Stimulated activated CD4-positive, alpha-beta T cell treated with anti-CD3 and anti-CD28 coated beads, Interleukin-4, amount 100 ng/mL, for 4 hours (primary cell): ENCODE measurements at places on chromosomes 4 and X.

DNA sequence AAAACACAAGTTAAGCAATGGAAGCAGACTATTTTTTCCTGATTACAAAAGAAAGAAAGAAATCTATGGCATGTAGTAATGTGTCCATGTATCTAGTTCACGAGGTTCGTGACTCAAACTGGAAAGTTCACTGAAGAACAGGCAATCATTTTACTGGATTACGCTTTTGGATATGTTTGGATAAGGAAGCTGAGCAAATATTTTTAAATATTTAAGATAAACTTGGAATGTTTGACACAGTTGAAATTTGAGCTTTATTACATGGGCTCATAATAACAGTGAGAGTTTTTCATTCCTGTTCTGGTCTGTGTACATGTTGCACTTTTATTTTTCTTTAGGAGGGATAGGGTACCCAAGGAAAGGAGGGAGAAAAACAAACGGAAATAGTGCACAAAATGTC is 244.2 kb upstream of the GK2 start:
- no peak for DNase-seq

DNA sequence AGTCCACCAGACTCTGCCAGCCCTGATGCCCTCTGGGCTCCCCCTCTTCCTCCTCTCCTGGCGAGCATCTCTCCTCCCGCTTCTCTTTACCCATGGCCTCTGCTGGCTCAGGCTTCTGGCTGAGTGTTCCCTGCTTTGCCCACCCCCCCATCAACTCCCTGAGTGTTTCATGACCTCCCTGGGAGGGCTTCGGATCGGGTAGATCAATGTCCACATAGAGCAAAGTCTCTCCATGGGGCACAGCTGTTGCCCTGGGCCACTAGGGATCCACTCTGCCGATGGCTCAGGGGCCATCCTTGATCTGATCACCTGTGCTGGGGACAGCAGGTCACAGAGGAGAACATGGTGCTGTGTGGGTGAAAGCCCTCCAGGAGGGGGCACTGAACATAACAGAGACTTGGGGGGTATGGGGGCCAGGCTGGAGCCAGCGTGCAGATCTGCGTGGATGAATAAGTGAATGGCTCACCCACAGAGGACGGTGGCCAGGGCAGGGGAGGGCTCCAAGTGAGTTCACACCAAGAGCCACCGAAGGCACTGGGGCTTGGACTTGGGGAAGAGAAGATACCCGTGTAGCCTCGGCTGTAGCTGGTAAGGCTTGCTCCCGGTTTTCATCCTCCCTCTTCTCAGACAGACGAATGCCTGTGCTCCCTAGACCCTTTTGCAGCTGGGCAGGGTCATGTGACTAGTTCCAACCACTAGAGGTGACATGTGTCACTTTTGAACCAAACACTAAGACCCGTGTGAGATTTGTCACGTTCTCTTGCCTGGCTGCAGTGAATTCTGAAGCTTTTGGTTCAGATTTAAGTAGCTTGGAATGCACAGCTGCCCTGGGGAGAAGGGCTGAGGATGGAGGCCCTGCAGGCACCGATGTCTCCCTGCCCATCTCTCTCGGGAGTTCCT is 23.2 kb upstream of the AFAP1 start:
- no peak for DNase-seq

GRCh38 chr4:132276989-132277388 is 872.1 kb upstream of the PCDH10 start:
- DNase-seq, result no peak

DNA sequence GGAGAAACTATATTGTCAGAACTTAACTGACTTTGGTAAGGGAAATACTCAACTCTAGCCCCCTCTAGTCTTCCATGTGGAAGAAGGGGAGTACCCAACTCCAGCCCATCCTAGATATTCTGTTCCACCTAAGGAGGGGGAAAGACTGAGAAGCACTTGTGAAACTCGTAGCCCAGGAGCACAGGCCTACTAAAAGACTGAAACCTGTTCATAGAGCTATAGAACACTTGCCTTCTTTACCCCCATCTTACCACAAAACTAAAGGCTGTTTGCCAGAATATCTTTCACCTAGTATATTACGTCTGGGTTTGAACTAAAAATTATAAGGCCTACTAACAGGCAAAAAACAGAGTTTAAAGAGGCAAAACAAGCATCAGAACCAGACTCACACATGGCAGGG is 15.5 kb downstream of the CLDN22 start:
- DNase-seq, result no peak

GRCh38 chrX:17605676-17606075 is 131.6 kb upstream of the SCML1 start:
- DNase-seq, result no peak

- no peak for DNase-seq
Measured at GRCh38 chr4:74258963-74259362, 49.3 kb upstream of the EPGN start.

DNA sequence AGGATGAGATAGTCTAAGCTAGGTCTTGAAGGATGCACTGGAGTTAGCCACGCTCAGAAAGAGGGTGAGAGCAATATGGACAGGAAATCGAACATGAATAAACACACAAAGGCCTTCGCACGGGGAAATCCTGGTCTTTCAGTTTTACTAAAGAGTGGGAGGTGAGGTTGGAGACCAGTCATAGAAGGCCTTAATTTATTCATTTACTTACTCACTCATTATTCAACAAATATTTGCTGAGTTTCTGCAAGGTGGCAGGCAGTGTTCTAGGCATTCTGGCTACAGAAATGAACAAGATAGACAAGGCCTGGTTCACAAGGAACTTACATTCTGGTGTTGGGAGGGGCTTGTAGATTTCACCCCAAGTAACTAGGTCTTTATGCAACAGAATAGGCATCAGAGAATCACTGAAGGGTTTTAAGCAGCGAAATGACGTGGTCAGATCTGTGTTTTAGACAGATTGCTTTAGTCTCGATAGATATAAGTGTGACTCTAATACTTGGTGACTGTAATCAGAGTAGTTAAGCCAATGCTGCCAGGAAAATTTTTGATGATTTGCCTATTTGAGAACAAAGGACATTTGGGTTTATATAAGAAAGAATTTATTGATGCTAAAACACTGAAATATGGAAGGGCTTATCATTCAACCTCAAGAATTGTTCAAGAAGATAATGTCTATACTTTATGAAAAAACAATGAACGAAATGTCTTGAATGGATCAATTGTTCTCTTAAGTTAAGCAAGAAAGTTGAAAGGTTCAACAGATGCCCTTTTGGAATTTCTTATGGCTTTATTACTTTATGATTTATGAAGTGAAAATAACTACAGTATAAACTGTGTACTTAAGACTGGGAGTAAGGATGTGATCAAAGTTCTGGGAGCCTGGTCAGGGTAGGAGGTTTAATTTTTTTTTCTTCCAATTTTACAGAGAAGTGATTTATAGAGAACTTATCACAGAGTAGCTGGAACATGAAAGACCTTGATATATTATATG is 184.4 kb upstream of the CASK start:
- DNase-seq, result no peak

DNA sequence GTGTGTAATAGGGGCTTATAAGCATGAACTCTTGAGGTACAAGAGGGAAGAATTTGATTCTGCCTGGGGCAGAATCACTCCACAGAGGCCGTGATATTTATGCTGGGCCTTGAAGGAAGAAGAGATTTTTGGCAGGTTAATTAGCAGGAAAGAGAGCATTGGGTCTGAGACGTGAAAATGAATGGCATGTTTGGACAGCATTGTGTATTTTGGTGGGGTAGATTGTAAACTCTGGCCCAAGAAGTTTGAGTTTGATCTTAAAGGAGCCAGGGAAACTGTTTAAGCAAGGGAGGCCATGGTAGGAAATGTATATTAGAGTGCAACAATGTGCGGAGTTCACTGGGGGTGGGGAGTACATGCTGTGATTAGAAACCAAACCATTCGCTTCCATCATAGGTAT is 62.4 kb downstream of the NPNT start:
- DNase-seq, result no peak

- DNase-seq, result no peak
Measured at GRCh38 chr4:11435557-11435956, 6.9 kb upstream of the HS3ST1 start.

DNA sequence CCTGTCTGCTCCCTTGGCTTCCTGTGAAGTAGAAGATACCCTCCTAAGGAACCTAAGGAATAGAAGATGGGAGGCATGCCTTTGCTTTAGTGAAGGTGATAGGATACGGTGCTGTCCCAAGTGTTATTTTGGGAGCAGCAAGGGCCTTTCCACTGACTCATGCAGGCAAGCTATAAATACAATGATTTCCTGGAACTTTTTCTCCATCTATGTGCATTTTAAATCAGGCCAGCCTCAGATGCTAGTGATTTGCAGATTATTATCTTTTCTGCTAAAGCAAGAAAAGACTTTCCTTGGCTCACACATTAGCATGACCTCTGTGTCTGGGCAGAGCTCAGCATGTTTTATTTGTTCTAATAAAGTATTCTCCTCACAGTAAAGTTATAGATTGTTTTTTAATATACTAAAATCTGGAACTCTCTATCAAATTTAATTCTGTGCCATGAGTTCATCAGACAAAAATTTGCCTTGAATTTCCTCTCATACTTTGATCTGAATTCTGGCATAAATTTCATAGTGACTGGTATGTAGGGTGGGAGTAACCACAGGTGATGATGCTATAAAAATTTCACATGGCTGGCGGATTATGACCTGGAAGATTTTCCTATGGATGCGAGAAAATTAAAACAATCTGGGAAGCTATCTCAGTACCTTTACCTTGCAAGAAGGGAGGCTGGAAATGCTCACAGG is 131.7 kb downstream of the REPS2 start:
- no peak for DNase-seq

GRCh38 chr4:186172546-186172945 is 18.8 kb upstream of the CYP4V2 start:
- DNase-seq, result no peak

DNA sequence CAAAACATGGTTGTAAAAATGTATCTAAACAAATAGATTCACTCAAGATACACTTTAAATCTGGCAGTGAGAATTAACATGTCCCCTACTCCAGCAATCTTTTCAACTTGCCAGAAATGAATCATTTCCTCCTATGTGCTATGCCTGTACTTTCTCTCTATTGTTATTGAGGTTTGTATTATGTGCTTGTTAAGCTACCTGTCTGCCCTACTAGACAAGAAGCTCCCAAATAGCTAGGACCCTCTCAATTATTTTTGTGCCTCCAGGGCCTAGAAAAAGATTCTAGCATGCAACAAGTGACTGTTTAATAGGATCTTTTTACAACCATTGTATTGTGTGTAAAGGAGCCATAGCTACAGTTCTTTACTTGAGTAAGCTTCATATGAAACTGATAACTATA is 3.5 kb upstream of the SAP30 start:
- DNase-seq, result no peak

DNA sequence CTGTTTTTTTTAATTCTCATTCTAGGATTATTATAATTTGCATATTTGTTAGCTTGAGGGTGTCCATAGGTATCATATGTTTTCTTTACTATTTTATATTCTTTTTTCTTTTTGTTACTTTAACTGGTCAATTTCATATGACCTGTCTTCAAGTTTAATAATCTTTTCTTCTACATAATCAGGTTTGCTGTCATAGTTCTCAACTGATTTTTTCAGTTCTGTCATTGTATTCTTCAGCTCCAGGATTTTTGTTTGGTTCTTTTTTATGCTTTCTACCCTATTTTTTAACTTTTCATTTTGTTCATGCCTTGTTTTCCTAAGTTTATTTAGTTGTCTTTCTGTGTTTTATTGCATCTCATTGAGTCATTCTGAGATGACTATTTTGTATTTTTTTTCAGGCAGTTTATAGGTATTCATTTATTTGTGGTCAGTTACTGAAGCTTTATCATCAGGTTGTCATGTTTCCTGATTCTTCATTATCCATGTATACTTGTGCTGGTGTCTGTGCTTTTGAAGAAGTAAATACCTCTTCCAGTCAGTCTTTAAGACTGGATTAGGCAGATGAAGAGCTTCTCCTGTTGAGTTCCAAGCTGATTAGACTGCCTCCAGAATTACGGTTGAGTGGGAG is 220.3 kb upstream of the VEGFC start:
- no peak for DNase-seq

- DNase-seq, result no peak
Measured at GRCh38 chr4:142656178-142656577, 189.9 kb downstream of the INPP4B start.

- DNase-seq, result peak; percentile 73
Measured at GRCh38 chrX:46796574-46797191, 37.8 kb upstream of the SLC9A7 start.

DNA sequence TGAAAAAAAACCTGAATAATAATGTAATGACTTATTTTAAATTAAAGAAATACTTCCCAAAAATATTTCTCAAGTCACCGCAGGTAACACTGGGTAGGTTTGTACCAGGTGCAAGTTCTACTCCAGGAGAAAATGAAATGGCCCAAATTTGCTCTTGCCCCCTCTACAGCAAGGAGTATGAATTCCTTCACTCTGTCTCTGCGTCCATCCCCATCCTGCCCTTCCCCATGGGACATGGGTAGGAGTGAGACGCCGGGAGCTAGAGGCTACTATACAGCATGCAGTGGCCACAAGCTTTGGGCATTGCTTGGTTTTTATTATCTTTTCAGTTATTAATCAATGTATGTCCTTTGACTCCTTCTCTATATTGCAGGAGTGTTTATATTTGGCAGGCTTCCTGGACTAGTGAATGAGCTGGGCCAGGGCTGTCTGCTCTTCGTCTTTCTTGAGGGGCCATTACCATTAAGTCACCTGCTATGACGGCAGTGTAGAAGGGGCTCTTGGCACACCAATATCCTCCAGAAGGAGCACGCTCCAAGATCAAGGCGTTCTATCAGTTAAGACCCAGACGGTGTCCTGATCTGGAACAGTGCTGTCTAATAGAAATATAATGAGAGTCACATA is 149.6 kb downstream of the ENPP6 start:
- DNase-seq, result no peak

GRCh38 chr4:99885063-99885664 is 9.1 kb downstream of the LAMTOR3 start:
- DNase-seq, result no peak

- DNase-seq, result no peak
Measured at GRCh38 chr4:48844843-48845242, 14.0 kb downstream of the OCIAD1 start.

- DNase-seq, result no peak
Measured at GRCh38 chr4:92615049-92615448, 311.3 kb downstream of the GRID2 start.

DNA sequence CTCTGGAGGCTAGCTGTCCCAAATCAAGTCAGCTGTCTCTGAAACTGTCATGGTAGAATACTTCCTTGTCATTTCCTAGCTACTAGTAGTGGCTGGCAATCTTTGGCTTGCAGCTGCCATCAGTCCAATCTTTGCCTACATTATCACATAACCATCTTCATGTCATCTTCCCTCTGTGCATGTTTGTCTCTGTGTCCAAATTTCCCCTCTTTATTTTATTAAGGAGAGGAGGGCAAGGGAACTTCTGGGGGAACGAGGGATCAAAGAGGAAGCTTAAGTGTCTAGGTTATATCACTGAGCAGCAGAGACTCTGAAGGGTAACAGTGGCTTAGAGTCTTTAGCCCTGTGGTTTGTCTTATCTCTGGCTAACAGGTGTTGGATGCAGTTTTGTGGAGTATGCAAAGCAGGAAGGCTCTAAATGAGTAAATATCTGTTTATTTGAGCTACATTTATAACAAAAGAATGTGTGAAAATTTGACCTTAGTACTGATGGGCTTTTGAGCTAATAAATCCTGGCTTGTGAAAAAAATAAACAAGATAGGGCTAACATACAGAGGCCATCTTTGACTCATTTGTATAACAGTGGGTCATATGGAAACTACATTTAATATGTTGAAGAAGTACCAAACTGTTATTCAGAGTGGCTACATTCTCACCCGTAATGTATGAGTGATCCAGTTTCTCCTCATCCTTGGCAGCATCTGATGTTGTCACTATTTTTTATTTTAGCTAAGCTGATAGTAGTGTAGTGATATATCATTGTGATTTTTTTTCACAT is 49.4 kb upstream of the ENOX2 start:
- no peak for DNase-seq

GRCh38 chr4:183631577-183632198 is 27.3 kb downstream of the RWDD4 start:
- DNase-seq, result no peak
